Cerebellar nuclear complex (tissue), 1 donor: ENCODE measurements at places on chromosomes 13 and 19.

DNA sequence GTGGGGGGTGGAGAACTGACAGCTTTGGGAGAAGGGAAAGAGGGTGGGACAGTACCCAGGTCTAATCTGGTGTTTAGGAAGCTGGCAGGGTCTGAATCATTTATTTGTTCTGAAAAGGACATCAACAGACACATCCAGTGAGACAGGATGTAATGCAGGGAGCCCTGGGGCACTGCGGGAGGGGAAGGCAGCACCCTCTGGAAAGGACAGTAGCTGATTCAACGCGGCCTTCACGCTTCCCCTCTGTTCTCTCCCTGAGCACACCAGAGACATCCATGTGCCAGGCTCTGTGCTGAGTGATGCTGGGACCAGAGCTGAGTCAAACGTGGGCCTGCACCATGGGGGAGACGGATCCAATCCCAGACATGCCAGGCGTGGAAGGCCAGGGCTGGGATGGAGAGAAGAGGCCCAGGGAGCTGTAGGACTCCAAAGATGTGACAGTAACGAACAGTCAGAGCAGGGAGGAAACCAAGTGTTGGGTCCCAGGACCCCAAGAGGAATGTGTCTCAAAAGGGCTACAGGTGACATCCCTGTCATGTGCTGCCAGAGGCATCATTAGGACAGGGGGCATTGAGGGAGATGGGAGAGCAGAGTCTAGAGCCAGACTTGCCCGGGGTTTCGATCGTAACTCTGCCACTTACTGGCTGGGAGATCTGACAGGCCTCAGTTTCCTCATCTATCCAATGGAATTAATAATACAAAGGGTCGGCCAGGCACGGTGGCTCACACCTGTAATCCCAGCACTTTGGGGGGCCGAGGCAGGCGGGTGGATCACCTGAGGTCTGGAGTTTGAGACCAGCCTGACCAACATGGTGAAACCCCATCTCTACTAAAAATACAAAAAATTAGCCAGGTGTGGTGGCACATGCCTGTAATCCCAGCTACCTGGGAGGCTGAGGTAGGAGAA, 1.7 kb downstream of the ETFB start:
- no peak for DNase-seq

GRCh38 chr19:4737955-4738600, 14.4 kb upstream of the DPP9 start:
- DNase-seq: no peak

DNA sequence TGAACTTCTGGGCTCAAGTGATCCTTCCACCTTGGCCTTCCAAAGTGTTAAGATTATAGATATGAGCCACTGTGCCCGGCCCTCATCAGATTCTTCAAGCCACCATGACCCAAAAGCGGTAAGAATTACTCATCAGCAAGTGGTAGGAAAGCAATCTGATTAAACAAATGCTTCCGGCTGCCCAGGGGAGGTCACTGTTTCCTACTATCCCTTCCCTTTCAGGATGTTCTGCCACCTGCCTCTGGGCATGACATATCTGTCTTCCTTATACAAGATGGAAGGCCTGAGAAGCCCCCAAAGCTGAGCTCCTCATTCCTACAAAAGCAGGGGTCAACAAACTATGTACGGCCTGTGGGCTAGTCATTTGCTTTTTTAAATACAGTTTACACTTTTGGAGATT, 7.0 kb downstream of the ABHD8 start:
- DNase-seq: no peak

DNA sequence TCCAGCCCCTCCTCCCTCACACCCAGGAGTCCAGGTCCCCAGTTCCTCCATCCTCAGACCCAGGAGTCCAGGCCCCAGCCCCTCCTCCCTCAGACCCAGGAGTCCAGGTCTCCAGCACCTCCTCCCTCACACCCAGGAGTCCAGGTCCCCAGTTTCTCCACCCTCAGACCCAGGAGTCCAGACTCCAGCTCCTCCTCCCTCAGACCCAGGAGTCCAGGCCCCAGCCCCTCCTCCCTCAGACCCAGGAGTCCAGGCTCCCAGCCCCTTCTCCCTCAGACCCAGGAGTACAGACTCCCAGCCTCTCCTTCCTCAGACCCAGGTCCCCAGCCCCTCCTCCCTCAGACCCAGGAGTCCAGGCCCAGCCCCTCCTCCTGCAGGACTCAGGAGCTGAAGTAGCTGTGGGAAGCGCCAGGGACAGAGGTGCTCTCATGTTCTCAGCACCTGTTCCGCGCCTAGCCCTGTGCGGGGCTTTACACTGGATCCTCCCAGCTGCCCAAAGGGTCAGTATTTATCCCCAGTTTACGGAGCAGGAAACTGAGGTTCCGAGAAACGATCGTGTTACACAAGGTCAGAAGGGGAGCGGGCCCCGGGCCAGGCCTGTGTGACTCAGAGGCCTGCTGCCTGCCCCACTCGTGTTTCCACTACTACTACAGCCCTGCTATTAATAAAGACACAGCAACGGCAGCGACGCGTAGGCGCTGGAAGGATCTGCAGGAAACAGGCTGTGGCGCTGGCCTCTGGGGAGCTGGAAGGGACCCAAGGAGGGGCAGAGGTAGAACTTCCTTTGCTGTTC, 1.7 kb upstream of the SBK3 start:
- DNase-seq: no peak

- no peak for DNase-seq
Measured at GRCh38 chr13:99140831-99141230, 59.8 kb upstream of the UBAC2 start.

DNA sequence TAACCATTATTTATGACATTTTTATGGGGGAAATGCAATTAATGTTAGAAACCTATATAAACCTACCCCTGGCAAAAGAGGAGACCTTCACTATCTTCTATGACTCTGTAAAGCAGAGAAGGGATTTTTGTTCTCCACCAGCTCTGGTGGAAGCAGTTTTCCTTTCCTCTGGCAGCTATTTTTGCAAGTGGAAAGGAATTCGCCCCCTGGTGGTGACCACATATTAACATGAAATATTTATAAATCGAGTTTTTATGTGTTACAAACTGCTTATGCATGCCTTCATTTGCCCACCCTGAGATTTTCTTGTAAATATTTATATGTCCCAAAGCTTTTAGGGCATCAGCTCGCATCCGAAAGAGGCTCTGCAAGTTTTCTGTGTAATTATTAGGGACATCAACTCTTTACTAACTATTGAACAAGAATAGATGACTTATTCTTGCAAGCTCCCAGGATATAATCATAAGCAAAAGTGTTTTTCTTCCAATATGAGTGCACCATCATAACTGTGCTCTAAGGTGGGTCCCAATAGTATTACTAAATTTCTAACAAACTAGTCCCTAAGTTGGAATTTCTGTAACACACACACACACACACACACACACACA, 62.4 kb downstream of the SERTM1 start:
- no peak for DNase-seq

DNA sequence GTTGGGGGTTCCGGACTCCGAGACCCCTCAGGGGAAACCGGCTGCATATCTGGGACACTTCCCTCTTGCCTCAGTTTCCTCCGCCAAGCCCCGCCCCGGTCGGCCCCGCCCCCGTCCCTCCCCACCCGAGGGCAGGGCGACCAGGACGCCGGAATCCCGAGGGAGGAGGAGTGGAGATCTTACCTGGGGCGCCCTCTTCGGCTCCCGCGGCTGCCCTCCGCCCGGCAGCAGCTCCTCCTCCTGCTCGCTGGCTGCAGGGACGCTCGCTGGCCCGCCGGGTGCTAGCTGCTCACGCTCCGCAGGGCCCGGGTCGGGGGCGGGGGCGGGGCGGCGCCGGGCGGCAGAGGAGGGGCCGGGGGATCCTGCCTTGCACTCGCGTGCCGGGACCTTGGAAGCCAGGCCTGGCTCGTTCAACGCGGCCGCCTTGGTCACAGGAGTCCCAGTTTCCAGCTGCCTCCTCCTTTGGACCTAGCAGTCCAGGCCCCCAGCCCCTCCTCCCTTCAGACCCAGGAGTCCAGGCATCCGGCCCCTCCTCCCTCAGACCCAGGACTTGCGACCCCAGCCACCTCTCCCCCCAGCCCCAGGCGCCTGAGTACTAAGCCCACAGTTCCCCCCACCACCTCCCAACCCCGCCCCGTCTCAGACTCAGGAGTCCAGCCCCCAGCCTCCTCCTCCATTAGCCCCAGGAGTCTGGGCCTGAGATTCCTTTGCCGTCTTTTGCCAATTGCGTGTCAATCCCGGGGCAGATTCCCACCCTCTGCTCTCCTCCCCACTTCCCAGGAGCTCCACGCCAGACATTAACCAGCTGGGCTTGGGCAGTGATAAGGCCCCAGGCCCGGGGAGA, at the start of gene NTF4:
TSS of gene NTF4 (minus strand) at position 51 of the 844 bp plus-strand sequence. CDS start 2,821 bp downstream, outside the sequence.
- no peak for DNase-seq

DNA sequence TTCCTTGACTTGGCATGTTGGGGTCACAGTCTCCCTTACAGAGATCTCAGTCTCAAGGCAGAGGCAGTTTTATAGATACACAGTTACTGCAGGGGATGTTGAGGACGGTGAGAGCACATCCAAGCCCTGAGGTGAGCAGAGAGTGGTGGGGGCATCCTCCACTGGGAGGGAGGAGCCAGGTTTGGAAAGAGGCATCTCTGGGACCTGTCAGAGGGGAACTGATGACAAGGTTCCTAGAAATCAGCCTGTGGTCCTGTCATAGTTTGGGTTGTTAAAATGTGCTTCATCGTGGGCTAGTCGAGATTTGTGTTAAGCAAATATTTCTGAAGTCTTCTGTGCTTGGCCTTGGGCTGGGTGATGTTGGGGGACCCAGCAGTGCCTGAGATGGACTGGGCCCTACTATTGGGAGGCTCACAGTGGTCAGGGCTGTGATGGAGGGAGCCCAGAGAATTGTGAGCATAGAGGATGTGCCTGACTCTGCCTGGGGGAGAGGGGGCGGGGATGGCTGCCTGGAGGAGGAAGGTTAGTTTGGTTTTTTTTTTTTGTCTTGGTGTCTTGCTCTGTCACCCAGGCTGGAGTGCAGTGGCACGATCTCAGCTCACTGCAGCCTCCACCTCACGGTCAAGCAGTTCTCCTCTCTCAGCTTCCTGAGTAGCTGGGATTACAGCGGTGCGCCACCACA, 3.9 kb downstream of the SUPT5H start:
- DNase-seq: no peak

DNA sequence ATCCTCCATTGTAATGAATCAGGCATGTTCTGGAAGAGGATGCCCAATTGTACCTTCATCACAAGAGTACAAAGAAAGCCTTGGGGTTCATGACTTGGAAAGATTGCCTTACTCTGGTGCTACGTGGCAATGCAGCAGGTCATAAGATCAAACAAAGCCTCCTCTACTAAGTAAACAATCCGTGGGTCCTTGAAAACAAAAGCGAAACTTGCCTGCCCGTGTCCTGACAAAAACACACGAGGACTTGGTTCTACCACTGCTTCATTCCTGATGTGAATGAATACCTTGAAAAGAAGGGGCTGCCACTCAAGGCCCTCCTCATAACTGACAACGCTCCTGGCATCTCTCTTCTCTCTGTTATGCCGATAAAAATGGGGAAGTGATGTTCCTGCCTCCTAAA, 18.9 kb downstream of the ZNF563 start:
- no peak for DNase-seq

- DNase-seq: no peak
Measured at GRCh38 chr13:49218493-49219051, 1.6 kb upstream of the MLNR start.

DNA sequence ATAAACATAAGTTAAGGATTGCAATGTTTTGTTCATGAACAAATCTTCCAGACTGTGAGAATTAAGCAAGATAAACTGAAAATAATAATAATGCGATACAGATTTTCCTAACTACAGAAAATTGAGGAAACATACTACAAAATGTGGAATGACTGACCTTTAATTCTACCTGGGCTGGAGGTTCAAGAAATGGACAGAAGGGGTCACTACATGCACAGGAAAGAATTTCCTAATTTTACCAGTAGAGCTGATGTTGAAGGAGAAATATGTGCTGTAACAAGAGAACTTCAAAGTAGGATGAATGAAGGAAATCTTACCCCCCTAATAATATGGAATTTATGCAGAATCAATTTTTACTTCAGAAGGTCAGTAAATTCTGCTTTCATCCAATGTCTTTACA, 62.3 kb downstream of the ZNF627 start:
- no peak for DNase-seq

DNA sequence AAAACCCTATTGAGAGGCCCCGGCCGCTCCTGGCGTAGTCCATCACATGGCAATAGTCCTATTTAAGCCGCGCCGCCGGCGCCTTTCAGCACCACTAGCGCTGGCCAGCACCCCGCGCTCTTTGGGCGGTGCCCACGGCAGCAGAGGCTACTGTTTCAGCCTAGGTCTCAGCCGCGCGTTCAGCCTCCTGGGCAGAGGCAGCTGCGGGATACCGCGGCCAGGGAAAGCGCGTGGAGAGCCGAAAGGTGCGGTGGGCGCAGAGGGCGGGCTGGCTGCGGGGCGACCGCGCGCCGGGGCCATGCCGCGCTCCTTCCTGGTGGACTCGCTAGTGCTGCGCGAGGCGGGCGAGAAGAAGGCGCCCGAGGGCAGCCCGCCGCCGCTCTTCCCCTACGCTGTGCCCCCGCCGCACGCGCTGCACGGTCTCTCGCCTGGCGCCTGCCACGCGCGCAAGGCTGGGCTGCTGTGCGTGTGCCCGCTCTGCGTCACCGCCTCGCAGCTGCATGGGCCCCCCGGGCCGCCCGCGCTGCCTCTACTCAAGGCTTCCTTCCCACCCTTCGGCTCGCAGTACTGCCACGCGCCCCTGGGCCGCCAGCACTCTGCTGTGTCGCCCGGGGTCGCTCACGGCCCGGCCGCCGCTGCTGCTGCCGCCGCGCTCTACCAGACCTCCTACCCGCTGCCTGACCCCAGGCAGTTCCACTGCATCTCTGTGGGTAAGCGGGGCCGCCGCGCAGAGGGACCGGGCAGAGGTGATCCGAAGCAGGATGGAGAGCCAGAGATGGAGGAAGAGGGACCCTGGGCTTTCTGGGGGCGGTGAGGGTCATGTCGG, at the start of gene GSX1:
TSS of gene GSX1 (plus strand) at position 91 of the 826 bp plus-strand sequence. CDS start at position 299, 208 bp downstream.
- no peak for DNase-seq

GRCh38 chr13:48165063-48165462, 67.9 kb upstream of the ITM2B start:
- no peak for DNase-seq

- peak; percentile 12 for DNase-seq
Measured at GRCh38 chr13:113616991-113617749, 32.6 kb downstream of the TFDP1 start.
